ENCODE measurements at places on chromosomes 2 and 18.

- no peak for DNase-seq
Measured at GRCh38 chr2:112840068-112840445, 3.5 kb upstream of the IL1B start.

GRCh38 chr2:122422384-122422991 lies 667.0 kb downstream of the TSN start:
- DNase-seq, result no peak

DNA sequence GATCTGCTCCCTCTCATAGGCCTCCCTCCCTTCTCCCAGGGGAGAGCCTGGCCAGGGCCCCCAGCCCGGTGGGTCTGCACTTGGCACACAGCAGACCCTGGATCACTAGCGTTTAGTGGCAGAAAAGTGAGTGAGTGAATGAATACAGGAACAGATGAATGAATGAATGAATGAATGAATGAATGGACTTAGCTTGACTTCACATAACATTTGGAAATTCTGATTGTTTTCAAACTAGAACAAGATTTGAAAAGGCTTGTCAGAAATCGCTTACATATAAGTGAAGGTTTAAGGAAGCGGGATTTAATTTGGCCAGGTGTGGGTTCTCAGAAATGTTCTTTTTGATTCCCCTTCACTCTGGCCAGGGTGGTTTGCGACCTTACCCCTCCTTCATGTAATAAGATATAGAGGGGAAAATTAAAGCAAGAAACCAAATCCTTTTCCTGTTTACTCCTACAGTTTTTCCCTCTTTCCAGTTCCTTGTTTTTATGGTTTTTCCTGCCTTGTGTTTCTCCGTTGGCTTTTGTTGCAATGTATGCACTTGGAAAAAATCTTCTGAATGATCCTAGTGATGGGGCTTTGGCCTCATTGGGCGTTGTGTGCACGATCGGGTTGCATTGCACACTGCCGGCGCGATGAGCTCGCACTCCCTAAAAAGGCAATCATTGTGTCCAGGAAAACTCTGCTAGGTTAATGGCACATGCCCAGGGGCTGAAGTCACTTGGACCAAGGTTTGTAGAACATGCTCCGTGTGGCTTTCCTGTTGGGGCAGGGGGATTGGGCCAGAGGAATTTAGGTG lies 16.4 kb downstream of the LRRFIP1 start:
- DNase-seq, result no peak

GRCh38 chr2:229348128-229348527 lies 77.0 kb upstream of the PID1 start:
- DNase-seq, result no peak

- no peak for DNase-seq
Measured at GRCh38 chr2:69242651-69243051, 144.4 kb downstream of the GFPT1 start.

GRCh38 chr2:217787160-217787877 lies 215.5 kb downstream of the TNS1 start:
- no peak for DNase-seq

DNA sequence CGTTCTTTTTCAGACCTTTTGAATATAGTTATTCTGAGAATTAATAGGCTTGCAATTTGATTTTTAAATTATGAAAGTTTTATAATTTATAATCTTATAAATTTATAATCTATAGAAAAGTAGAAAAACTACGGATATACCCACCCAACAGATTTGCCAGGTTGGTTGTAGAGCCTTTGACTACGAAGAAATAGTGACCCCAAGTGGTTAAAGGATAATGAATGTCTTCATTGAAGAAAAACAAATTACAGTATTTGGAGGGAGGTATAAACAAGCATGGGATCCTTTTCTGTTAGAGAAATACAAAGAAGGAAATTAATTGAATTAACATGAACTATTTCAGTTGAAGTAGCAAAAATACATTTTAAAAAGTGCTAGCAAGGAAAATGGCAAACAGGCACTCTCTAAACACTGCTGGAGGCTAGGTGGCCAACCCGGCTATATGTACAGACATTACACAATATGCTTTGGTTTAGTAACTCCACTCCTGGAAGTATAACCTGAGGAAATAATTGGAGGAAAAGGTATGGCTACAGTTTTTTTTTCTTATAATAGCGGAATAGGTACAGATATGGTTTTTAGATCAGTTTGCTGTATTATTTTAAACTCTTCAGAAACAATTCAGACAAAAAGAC lies 110.9 kb downstream of the MIB1 start:
- DNase-seq, result no peak

DNA sequence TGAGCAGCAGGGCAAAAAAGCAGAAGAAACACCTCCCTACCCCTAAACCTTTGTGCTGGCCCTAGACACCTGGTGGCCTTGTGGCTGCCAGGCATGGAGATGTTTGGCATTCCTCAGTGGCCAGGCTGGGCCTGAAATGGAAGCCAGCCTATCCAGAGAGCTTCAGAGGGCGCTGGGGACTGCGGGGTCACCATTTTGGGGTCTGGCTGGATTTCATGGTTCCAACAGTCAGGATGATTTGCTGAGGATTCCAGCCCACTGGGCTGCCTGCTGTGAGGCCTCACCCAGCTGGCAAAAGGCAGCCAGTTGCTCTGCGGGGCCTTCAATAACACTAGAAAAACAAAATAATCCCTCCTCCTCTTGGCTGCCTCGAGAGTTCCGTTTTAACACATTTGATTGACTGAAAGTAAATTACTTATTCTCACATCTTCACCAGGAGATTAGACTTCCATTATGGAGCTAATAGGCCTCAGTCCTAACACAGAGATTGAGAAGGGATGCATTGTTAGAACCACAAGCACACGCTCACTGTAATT lies 154.1 kb downstream of the EN1 start:
- no peak for DNase-seq

- no peak for DNase-seq
Measured at GRCh38 chr2:190765386-190766173, 115.0 kb upstream of the GLS start.

- DNase-seq, result peak; percentile 26
Measured at GRCh38 chr2:63049970-63050333, 678 bp upstream of the OTX1 start.

- DNase-seq, result peak; percentile 62
Measured at GRCh38 chr2:240586919-240587800, 626 bp downstream of the CAPN10 start.

DNA sequence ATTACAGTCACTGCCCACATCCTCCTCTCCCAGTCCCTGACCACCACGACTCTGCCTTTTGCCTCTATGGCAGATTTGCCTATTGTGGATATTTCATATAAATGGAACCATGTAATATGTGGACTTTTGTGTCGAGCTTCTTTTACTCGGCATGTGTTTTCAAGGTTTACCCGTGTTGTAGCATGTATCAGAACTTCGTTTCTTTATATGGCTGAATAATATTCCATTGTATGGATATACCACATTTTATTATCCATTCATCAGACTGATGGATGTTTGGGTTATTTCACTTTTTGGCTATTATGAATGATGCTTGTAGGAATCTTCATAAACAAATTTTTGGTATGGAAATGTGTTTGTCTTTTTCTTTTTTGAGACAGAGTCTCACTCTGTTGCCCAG lies 24.2 kb upstream of the E2F6 start:
- no peak for DNase-seq

DNA sequence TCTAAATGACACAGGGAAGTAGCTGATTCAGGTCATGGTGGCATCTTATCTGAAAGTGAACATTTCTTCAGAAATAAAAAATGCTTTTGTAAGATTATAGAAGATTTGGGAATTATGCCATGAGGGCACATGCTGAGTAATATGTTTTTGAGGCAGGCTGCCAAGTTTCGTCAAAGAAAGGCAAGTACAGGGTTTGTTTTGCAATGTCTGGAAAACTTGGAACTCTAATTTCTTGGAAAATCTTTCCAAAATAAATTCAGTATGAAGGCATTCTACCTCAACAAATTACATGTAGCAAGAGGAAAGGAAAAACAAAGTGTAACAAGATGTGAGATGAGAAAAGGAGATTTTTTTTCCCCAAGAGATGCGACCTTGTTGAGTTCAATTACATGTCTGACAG lies 167.7 kb downstream of the PLCL1 start:
- DNase-seq, result no peak

All from activated CD4-positive, alpha-beta T cell treated with anti-CD3 and anti-CD28 coated beads, Interleukin-2, amount 50 U/mL, for 48 hours (primary cell).